Left lobe of liver (tissue), 2 donors: ENCODE measurements at places on chromosomes 11 and 22. TPM values are rescaled to one million over a fixed set of nuclear protein-coding genes. Genes with fewer than 3 reads are reported as not detected.

The SEZ6L gene
- total RNA-seq = 0.03 TPM

DNA sequence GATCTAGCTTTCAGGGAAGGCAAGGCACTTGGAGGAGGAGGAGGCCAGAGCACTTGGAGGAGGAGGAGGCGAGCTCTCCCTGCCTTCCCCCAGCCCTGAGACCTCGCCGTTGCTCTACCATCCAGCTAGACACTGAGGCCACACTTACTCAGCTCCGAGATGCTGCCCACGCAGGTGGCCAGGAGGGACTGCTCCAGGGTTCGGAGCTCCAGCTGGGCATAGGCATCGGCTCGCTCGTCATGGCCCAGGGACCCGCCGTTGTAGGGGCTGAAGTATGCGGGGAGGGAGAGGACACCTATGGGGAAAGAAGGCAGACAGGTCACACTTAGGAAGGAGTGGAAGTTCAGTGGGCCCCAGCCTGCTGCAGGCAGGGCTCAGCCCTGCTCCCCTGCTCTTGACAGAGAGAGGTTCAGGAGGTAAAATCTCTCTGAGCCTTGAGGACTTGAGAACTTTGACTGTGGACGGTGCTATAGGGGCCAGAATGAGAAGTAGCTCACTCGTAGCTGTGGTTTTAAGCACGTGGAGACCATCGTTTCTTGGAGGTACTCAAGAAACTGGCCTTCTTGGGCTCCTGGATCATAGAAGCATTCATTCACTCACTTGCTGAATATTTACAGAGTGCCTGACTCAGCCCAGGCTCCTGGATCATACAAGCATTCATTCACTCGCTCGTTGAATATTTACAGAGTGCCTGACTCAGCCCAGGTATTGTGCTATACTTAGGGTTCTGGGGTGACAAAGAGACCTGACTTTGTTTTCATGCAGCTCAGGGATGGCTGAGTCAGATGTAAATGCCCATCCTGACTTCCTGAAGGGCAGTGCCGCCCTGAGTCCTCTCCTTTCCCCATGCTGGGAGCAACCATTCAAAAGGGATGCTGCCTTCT, 99.2 kb downstream of the NAT10 start:
- DNase-seq = no peak

DNA sequence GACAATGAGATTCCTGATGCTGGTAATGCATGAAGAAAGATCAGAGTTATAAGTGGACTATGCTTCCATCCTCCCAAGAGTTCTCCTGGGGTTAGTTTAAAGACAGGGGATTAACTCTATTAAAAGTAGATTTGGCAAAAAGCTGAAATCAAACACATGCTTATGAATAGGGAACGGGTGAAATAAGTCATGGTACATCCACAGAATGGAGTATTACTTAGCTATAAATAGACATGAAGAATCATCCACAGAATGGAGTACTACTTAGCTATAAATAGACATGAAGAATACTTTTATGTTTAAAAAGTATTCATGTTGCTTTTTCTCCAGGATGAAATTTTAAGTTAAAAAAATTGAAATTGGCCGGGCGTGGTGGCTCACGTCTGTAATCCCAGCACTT, 596.4 kb upstream of the B3GAT1 start:
- no peak for DNase-seq

The FBLN1 gene
- 3.8 TPM for total RNA-seq

GRCh38 chr11:2509481-2510001, 64.7 kb downstream of the KCNQ1 start:
- peak; percentile 41 for DNase-seq
